ENCODE measurements at places on chromosomes 4 and X.

DNA sequence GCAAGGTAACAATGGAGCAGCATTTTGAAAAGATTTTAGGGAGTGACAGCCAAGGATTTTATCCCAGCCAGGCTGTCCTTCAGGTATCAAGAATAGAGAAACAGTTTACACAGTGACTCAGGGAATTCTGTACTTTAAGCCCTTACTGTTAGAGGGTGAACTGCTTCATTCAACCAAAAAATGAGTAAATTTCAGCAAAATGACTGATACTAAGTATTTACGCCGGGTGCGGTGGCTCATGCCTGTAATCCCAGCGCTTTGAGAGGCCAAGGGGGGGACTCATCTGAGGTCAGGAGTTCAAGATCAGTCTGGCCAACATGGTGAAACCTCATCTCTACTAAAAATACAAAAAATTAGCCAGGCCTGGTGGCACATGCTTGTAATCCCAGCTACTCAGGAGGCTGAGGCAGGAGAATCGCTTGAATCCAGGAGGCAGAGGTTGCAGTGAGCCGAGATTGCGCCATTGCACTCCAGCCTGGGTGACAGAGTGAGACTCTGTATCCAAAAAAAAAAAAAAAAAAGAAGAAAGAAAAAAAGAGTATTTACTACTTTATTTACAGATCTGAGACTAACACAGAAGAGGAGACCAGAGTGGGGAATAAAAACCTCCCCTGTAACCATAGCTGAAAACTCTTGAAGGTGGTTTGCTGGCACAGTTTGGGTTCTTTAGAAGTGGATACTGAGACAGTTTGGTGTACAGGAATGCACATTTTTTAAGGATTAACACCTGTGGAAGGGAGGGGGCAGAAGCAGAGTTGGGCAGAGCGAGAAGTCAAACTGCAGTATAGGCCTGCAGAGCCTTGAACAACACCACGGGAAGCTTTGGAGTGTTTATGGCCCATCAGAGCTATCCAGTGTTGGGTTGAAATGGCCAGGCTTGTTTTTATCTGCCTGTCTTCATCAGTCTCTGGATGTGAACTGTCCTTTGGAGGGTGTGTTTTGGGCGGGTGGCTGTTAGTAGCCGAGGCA is 40.5 kb downstream of the TMEM131L start:
- peaks cover 3% of the 10 kb centered on the region for H3K36me3 ChIP-seq
- H3K4me1 ChIP-seq = no peaks in the 10 kb centered on the region
- DNase-seq = no peak
- H3K4me3 ChIP-seq = no peak overlapping the region

DNA sequence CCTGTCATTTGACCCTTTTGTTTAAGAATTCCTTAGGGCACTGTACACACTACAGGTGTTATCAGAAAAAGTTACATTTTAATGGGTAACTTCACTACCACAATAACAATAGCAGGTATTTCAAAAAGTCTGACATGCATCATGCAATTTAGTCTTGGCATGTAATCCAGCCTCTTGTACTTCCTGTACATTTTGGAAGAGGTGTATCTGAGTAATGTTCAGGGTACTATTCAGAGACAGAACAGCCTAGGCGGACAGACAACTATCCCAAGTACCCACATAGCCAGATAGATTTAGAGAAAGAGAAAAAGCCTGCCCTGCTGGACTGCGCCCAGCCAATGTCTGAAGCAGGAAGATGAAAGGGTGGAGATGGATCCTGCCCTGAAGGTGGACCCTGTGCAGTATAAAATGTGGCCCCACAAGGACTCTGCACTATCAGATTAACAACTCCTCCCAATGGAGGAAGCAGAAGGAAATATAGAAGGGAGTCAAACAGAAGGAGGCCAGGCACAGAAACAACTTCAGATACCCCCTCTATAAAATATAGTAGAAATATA is 8.5 kb downstream of the UGT2B7 start:
- no peaks in the 10 kb centered on the region for H3K27me3 ChIP-seq
- no peak overlapping the region for H3K4me3 ChIP-seq
- no peaks in the 10 kb centered on the region for H3K36me3 ChIP-seq
- no peak for DNase-seq
- no peaks in the 10 kb centered on the region for H3K4me1 ChIP-seq

DNA sequence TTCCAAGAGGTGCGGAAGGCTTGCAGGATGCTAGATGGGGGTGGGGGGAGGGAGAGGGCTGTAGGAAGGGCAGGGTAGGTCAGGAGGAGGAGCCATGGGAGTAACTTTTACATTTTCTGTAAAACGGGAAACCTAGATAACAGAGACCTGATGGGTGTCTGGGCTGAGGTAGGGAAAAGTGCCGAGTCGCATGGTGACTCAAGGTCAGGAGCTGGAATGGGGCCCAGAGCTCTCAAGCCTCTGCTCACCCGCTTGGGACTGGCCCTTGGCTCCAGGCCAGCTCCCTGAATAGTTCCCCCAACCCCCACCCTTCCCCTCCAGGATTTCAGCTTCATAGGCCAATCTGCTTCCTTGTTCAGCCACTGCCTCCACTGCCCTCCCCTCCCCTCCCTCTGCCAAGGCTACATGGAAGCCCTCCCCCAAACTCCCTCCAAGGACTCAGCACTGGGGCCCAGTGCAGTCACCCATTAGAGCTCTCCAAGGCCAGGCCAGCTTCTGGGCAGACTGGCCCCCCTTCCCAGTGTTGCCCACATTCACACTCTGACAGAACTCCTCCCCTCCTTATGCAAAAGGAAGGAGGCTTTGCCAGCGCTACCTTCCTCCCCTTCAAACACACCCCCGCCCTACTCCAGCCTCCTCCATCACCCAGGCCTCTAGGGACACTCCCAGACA is 43.6 kb downstream of the TSC22D3 start:
- peaks cover 11% of the 10 kb centered on the region for H3K4me1 ChIP-seq
- DNase-seq = no peak
- H3K36me3 ChIP-seq = no peaks in the 10 kb centered on the region
- no peak overlapping the region for H3K27ac ChIP-seq
- no peak overlapping the region for H3K4me3 ChIP-seq

DNA sequence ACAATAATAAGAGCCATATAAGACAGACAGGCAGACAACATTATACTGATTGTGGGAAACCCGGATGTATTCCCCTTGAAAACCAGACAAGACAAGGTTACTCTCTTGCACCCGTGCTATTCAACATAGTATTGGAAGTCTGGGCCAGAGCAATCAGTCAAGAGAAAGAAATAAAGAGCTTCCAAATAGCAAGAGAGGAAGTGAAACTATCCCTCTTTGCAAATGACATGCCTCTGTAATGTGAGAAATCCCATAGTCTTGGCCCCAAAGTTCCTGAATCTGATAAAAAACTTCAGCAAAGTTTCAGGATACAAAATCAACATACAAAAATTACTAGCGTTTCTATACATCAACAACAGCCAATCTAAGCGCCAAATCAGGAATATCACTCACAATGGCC is 102.1 kb downstream of the DCAF12L2 start:
- no peak overlapping the region for H3K27ac ChIP-seq
- H3K4me1 ChIP-seq = no peaks in the 10 kb centered on the region
- no peaks in the 10 kb centered on the region for H3K27me3 ChIP-seq
- H3K36me3 ChIP-seq = no peaks in the 10 kb centered on the region

DNA sequence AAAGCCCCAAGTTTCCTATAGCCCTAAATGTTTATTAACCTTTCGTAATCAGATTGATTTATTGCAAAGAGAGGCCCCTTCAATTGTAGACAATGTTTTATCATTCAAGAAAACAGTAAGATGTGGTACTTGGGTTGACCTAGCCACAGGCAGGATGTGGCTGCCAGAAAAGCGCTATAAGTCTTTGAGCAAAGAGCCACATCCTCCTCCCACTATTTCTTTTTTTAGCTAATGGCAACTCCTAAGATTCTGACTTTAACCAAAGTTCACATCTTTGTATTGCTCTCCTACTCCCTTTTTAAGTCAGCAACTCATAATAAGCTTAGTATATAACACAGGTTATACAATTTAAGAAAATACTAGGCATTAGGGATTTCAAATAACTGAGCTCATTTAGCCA is 70.7 kb upstream of the PPP3CA start:
- H3K4me1 ChIP-seq = peaks cover 21% of the 10 kb centered on the region
- H3K27ac ChIP-seq = no peak overlapping the region
- no peak overlapping the region for H3K4me3 ChIP-seq
- peak; percentile 42 for DNase-seq
- no peaks in the 10 kb centered on the region for H3K27me3 ChIP-seq
- H3K36me3 ChIP-seq = no peaks in the 10 kb centered on the region

DNA sequence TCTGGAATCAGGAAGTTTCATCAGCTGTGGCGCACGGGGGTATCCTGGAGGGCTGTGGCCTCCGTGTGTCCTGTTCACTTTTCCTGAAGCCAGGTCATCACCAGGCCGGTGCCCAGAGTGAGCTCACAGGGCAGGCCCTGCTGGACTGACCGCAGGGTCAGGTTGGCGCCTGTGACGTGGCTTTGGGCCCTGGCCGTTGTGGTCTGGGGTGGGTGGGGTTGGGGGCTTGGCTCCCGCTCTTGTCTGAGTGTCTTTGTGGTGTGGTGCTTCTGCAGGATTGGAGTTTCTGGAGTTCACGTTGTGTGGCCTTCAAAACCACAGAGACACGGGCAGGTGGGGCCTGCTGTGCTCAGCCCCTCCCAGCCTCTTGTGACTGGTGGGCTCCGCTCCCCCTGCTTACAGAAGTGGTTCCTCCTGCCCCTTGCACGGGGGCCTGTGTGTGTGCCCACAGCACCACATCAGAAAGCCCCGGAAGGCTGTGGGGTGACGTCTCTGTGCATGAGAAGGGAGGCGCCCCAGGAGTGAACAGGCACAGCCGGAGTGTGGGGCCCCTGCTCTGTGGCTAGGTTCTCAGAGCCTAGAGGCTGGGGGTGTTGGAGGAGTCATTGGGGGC is 9.5 kb downstream of the RGS12 start:
- peak; percentile 92 for DNase-seq
- H3K36me3 ChIP-seq = no peaks in the 10 kb centered on the region
- H3K27me3 ChIP-seq = no peaks in the 10 kb centered on the region
- no peak overlapping the region for H3K4me3 ChIP-seq

GRCh38 chr4:154497889-154498288 is 6.3 kb upstream of the DCHS2 start:
- H3K36me3 ChIP-seq = no peaks in the 10 kb centered on the region
- H3K4me3 ChIP-seq = no peak overlapping the region
- no peaks in the 10 kb centered on the region for H3K4me1 ChIP-seq

DNA sequence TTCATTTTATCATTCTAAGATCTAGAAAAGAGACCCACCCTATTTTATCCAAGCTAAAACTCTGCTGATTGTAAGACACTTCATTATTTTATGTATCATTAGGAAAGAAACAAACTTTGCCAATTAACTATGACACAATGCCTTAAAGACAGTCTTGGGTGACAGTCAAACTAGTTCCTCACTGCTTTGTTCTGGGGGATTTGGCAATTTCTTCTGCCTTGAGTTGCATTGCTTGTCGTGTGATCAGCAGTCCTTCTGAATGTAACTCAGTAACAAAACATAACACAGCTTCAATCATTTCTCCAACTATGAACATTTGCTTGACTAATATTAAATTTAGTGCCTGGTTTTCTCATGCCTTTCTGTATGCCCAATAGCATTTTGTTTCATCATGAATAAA is 577.9 kb upstream of the DIPK2B start:
- H3K4me1 ChIP-seq = peaks cover 8% of the 10 kb centered on the region
- no peak overlapping the region for H3K27ac ChIP-seq
- H3K36me3 ChIP-seq = no peaks in the 10 kb centered on the region
- H3K4me3 ChIP-seq = no peak overlapping the region

- no peaks in the 10 kb centered on the region for H3K36me3 ChIP-seq
- no peaks in the 10 kb centered on the region for H3K4me1 ChIP-seq
- no peak for DNase-seq
- H3K27ac ChIP-seq = no peak overlapping the region
These were observed 674.6 kb upstream of the SLIT2 start for GRCh38 chr4:19577097-19577496.

- H3K27ac ChIP-seq = no peak overlapping the region
- DNase-seq = no peak
- no peaks in the 10 kb centered on the region for H3K4me1 ChIP-seq
- no peaks in the 10 kb centered on the region for H3K36me3 ChIP-seq
These were observed 117.6 kb downstream of the DHRSX start for GRCh38 chrX:2383144-2383543.

- H3K27me3 ChIP-seq = no peaks in the 10 kb centered on the region
- peaks cover 2% of the 10 kb centered on the region for H3K4me1 ChIP-seq
- DNase-seq = no peak
- peaks cover 39% of the 10 kb centered on the region for H3K36me3 ChIP-seq
These were observed 40.1 kb downstream of the OFD1 start for GRCh38 chrX:13774696-13775095.

DNA sequence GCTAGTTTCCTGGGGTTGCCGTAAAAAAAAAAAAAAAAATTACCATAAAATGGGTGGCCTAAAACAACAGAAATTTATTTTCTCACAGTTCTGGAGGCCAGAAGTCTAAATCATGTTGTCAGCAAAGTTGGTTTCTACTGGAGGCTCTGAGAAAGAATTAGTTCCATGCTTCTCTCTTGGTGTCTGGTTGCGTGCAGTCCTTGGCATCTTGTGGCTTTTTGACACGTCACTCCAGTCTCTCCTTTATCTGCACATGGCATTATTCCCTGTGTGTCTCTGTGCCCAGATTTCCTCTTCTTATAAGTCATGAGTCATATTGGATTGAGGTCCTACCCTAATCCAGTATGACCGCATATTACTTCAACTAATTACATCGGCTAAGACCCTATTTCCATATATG is 38.7 kb downstream of the SPATA4 start:
- no peaks in the 10 kb centered on the region for H3K36me3 ChIP-seq
- DNase-seq = no peak
- no peak overlapping the region for H3K4me3 ChIP-seq
- no peak overlapping the region for H3K27ac ChIP-seq
- H3K27me3 ChIP-seq = no peaks in the 10 kb centered on the region

GRCh38 chr4:55364691-55365344 is 18.8 kb downstream of the SRD5A3 start:
- DNase-seq = no peak
- no peaks in the 10 kb centered on the region for H3K4me1 ChIP-seq
- peaks cover 35% of the 10 kb centered on the region for H3K36me3 ChIP-seq
- H3K27me3 ChIP-seq = no peaks in the 10 kb centered on the region

DNA sequence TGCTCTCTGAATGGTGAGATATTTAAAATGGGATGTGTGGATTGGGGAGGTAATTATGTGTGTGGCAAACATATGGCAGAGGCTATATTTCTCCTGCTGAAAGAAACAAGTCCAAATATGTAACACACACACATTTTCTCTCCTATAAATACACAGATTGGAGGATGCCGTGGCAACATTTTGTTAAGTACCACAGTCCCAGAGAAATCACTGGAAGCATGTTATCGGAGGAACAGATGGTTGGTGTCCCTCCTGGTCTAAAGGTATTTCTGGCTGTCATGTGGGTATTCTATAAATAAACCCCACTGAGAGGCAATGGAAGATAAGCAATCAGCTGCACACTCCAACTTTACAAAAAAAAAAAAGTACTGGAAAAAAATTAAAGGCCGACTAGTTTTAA is 528.3 kb upstream of the BOD1L1 start:
- no peaks in the 10 kb centered on the region for H3K4me1 ChIP-seq
- no peak for DNase-seq
- H3K36me3 ChIP-seq = no peaks in the 10 kb centered on the region
- no peaks in the 10 kb centered on the region for H3K27me3 ChIP-seq
- no peak overlapping the region for H3K27ac ChIP-seq
- no peak overlapping the region for H3K4me3 ChIP-seq

Measured in common myeloid progenitor, CD34-positive (primary cell).